ENCODE measurements at places on chromosomes 3 and 15. TPM values are rescaled to one million over a fixed set of nuclear protein-coding genes. Genes with fewer than 3 reads are reported as not detected.

Gene SH2D7
- polyA plus RNA-seq, result 0.72 TPM

Gene UBE2E2
- polyA plus RNA-seq, result 64.7 TPM

Gene SLC22A13
- 1.2 TPM for polyA plus RNA-seq

Gene CCDC39
- polyA plus RNA-seq, result 5.0 TPM

Gene XIRP1
- 0.08 TPM for polyA plus RNA-seq

Gene MYRIP
- 1.6 TPM for polyA plus RNA-seq

Gene OSBPL10
- 14.3 TPM for polyA plus RNA-seq

Gene RGMA
- polyA plus RNA-seq, result 37.5 TPM

Gene MUC4
- polyA plus RNA-seq, result 0.62 TPM

Gene SUCLG2
- polyA plus RNA-seq, result 71.2 TPM

Gene PHLDB2
- polyA plus RNA-seq, result 100 TPM

Gene ABI3BP
- 21.5 TPM for polyA plus RNA-seq

Gene TRPM1
- 0.88 TPM for polyA plus RNA-seq

Gene PPP1R14D
- 0.52 TPM for polyA plus RNA-seq

DNA sequence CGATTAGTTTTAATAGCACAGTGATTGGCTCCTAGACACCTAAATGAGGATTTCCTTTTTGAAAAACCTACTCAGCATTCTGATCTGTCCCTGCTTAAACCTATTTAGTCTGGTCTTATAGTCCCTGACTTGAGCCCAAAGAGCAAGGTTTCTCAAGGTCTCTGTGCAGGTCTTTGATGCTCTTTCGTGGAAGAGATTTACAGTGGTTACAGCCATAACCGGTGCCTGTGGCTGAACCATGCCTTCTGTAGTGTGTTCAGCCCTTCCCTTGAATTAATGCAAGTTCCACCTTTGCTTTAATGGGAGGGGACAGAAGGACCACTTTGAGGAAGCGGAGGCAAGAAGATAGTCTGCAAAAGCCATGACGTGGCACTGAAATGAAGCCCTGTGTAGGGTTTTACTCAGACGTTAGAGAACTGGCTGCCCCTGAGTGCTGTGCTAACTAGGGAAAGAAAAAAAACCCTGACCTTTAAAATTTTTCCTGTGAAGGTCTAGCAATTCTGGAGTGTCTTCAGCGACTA is 43.0 kb downstream of the ZBTB38 start:
- DNase-seq, result no peak

GRCh38 chr3:37092484-37092883 is 81.9 kb downstream of the LRRFIP2 start:
- DNase-seq, result no peak

DNA sequence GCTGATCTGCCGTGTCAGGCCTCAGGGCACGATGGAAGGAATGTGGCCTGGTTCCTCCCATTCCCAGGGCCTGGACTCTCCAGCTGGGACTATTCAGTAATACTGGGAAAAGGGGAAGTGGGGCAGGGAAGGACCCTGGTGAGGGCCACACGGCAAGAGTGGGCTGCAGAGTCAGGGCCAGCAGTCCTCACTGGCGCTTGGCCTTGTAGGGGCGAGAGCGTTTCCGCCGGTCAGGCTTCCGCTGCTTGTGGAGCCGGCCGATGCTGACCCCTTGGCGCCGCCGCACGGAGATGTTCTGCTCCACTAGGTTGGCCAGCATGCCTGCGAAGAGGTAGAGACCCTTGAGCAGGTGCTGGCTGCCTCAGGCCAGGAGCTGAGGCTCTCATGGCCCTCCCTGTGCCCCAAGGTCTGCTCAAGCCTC is 42.8 kb downstream of the SEMA3G start:
- DNase-seq, result no peak

DNA sequence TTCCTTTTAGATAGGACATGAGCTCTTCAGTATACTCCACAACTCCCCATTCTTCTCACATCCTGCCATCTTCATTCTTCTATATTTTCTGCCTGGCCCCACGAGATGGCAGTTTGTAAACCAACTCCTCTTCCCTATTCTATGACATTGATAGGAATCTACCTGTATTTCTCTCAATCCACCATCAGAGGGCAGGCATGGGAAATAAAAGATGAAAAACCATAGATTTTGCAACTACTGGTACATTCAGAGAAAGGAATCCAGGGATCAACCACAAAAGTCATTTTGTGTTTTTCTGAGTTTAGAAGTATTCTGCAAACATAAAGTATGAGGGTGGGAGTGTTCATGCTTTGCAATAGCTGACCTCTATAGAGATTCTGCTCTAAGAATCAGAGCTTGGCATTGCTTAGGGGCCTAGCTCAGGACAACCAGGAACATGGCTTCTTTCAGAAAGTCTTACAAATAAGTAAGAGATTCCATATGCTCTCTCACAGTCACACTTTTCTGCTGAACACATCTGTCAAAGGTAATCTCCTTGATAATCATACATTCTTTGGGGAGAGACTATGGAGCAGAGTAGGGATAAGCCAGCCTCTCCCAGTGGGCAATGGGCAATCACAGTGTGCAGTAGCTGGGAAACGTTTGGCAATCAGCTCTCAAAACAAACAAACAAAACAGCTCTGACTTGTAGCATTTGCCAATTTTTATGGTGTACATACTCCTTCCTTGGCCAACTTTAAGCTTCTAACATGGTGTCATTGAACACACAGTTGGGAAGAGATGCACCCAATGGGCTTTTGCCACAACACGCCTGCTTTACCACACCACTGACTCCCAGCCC is 43.1 kb upstream of the SLC25A36 start:
- no peak for DNase-seq

- DNase-seq, result no peak
Observed at GRCh38 chr3:179046497-179047353, 24.9 kb downstream of the ZMAT3 start.

DNA sequence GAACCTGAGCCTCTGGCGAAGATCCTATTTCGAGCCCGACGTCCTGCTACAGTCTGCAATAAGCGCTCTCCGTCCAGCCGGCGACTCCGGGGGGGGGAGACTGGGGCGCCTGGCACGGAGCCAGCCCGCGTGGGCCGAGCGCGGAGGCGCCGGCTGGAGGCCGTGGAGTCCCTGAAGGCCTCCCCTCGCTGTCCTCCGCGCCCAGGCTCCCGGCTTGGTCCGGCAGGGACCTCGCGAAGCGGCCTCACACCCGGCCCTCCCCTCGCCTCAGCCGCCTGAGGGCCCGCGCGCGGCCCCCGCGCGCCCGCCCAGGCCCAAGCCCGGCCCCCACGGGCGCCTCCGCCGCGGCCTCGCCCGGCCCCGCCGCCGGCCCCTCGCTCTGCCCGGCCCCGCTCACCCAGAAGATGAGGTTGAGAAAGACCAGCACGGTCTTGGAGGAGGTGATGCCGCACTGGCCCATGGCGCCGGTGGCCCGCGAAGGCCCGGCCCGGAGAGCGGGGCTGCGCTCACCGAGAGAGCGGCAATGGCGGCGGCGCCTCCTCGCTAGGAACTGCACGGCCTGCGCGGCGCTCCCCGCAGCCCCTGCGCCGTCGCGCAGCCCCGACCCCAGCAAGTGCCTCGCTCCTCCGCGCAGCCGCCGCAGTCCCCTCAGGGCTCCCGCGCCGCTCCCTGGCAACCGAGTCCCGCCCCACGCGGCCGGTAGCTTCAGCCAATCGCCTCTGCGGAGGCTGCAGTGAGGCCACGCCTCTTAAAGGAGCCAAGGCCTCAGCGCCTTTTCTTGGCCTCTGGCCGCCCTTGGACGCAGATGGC is at the start of gene TSPAN3:
Gene TSPAN3 (minus strand): TSS at position 615 of the 810 bp plus-strand sequence. CDS start 155 bp downstream, at position 460.
- DNase-seq, result peak; percentile 87

DNA sequence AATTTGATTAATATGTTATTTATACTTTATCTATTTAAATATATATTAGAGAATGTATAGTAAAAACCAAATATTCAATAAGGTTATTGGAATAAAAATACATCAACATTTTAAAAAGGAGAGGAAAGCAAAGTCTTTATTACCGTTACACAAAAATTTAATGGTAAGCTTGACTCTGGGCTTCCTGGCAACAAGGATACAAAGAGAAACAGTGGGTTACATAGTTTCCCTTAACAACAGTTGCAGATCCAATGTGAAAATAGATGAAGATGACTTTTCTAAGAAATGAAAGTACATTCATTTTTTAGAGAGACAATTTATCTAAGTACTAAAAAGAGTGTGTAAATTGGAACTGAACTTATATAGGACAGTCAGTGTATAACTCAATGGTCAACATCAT is 6.0 kb upstream of the PHLDB2 start:
- no peak for DNase-seq

DNA sequence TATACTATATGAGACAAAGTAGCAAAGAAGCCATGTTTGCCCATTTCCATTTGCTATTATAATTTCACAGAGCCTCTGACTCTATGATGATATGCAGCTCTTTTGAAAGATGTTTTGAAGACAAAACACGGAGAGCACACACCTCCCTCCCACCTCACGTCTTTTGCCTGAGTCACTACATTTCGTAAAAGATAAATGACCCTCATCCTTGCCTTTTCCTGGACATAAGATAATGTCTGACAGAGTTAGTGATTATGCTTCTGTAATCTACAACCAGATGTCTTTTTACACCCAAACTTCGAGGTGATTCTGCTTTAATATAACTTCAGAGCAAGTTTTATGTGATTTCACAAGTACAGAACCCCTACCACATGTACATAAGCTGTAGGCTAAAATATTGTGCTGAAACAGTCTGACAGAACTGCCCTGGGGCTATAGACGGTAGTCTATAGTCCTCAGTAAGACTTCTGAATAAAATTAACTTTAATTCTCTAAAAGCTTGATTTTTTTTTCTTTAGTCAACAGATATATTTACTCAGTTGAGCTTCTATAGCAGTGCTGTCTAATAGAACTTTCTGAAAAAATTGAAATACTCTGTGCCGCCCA is 99.9 kb downstream of the CD200R1L start:
- DNase-seq, result no peak

DNA sequence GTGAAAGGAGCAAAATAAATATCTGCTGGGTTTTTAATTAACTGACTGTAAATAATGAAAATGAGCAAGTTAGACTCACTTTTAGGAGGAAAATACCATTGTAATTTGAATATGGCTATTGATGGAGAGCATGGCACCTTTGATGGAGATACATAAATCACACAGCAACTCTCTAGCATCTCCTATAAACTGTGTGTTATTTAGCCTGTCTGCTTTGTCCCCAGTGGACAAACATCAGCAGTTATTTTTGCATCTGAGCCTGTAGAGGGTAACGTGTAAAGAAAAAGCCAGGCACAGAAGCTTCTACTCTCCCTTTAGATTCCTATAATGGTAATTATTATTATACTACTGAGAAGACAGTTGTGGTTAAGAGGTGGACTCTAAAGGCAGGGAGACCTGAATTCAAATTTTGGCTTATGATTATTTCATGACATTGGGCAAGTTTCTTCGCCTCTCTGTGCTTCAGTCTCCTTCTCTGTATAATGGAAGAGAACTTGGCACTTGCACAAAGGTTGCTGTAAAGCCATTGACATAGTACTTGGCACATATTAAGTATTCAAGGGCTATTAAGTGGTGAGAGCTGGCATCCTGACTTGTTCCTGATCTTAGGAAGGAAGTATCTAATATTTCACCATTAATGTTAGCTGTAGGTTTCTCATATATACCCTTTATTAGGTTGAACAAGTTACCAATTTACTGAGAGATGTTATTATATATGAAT is 289.5 kb upstream of the TRIM42 start:
- DNase-seq, result no peak

GRCh38 chr15:31353931-31354330 is 27.3 kb downstream of the KLF13 start:
- no peak for DNase-seq

GRCh38 chr3:153180860-153181372 is 18.9 kb downstream of the RAP2B start:
- DNase-seq, result no peak

GRCh38 chr3:189586941-189587663 is 44.1 kb upstream of the TP63 start:
- no peak for DNase-seq

DNA sequence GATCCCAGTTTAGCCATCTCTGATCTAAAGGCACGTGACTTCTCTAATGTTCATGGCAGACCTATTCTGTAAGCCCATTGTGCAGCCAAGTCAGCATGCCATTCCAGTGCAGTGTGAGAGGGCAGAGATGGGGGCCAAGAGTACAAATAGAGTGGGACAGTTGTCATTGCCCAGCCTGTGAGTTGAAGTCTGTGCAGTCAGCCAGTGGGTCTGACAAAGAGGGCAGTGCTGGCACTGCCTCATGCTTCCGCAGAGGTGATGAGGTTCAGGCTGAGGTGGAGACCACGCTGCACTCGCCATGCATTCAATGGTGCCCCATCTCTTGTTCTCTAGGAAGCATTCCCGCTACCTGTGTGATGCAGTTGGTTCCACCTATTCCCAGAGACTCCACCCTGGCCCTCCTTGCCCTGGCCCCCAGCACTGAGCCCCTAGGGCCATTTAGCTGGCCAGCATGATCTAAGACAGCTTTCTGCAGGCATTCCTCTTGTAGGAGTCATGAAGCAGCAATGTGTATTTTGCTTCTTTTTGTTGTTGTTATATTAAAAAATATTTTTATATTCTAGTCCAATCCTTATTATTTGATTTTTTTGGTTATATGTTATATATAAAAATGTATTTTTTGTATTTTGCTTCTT is 3.7 kb downstream of the MRAS start:
- no peak for DNase-seq

- no peak for DNase-seq
Observed at GRCh38 chr3:4756855-4757574, 222.2 kb upstream of the BHLHE40 start.

DNA sequence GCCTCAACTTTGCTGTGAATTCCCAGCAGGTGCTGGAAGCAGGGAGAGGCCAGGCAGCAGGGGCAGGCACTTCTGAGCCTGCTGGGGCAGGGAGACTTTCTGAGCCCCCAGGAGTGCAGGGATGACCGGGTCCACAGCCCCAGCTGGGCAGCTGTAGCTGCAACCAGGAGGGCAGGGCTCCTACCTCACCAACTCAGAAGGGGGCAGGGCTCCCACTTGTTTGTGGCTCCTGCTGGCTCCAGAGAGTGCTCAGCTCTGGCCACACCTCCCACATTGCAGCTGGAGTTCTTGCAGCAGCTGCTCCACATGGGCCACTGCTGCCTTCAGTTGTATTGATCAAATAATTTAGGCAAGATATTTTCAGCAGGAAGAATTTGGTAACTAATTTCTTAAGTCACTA is 812.3 kb downstream of the NSUN3 start:
- DNase-seq, result no peak

DNA sequence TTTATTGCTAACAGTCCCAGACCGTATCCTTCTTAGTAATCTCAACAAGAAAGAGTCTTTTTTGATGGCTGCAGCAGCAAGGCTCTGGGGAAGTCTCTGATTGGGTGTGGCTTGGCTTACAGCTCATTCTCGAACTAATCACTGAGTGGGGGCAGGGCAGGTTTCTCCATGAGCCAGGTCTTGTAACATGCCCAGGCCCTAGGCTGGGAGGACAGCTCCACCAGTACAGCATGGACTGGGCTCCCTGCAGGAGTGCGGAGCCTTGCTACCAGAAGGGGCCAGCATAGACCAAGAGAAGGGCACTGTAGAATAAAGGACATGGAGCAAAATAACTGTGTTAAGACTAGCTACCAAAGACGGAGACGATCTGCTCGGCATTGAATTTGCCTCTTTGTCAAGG is 7.2 kb downstream of the CD276 start:
- DNase-seq, result no peak

DNA sequence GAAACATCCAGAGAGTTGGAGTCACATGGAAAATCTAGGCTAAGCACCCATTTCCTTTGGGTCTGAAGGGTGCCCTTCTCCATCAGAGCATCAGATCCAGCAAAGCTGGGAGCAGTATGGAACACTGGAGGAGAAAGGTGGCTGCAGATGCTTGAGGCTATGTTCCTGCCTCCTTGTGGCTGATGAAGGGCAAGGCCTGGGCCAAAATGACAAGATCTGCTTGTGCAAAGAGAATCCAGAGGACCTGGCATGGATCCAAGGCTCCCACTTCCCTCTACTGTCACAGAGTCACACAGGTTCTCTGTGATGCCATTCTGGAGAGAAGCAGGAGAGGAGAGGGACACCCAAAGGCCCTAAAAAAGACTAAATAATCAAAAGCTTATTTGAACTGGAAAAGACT is 9.2 kb upstream of the ATP8B4 start:
- DNase-seq, result no peak

All from left renal pelvis (tissue), 4 donors.